ENCODE measurements at places on chromosomes 5 and 9.
A peak's percentile ranks its signal among the peaks of the same experiment; 100 is the strongest.

DNA sequence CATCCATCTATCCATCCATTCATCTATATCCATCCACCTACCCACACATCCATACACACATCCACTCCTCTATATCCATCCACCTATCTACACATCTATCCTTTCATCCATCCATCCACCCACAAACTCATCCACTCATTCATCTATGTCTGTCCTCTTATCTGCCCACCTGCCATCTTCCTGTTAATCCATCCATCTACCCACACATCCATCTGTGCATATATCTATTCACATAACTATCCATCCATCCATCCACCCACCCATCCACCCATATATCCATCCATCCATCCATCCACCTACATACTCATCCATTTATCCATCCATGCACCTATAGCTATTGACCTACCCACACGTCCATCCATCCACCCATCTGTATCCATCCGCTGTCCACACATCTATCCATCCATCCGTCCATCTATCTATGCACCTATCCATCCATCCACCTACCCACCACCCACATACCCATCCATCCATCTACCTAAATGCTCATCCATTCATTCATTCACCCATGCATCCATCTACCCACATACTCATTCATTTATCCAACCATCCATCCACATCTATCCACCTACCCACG is 182.1 kb upstream of the TBC1D2 start:
- H3K4me1 ChIP-seq: no peaks in the 10 kb centered on the region
- no peak for DNase-seq

DNA sequence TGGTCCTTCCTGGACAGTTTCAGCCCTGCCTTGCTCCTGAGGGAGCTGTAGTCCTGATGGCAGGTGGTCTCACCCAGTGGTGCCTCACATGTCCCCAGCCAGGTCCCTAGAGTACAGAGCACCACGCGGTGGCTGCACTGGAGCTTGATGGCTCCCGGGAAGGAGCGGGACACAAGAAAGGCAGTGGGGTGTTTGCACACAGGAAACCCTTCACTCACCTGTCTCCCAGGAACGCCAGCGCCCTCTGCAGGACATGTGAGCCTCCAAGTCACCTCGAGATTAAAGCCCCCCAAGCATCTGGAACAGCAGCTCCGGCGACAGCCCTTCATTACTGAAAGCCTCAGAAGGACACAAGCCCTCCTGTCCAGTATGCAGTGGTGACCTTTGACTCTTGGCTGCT is 19.9 kb upstream of the TMEM250 start:
- peaks cover 27% of the 10 kb centered on the region for H3K27me3 ChIP-seq
- H3K4me3 ChIP-seq: no peak overlapping the region
- no peak overlapping the region for H3K27ac ChIP-seq
- DNase-seq: peak; percentile 55
- no peaks in the 10 kb centered on the region for H3K36me3 ChIP-seq

DNA sequence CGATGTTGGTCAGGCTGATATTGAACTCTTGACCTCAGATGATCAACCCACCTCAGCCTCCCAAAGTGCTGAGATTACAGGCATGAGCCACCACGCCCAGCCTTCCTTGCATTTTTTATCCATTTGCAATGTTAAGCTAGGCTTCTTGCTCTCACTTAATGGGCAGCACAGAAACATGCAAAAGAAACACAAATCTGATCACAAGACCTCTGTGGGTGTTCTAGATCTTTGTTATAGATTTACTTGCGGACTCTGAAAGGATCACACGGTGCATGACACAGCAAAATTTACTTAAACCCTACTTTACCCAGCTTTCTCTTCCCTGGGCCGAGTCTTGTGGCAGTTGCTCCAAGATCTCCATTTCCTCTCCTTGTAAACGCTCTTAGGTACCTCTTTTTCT is 71.3 kb downstream of the PSAT1 start:
- H3K27me3 ChIP-seq: no peaks in the 10 kb centered on the region
- no peak overlapping the region for H3K27ac ChIP-seq
- no peak for DNase-seq
- H3K36me3 ChIP-seq: no peaks in the 10 kb centered on the region

GRCh38 chr9:110807956-110808598 is 139.5 kb downstream of the MUSK start:
- H3K4me1 ChIP-seq: no peaks in the 10 kb centered on the region
- no peaks in the 10 kb centered on the region for H3K36me3 ChIP-seq
- H3K27ac ChIP-seq: no peak overlapping the region
- H3K27me3 ChIP-seq: no peaks in the 10 kb centered on the region

- peaks cover 17% of the 10 kb centered on the region for H3K4me1 ChIP-seq
- DNase-seq: no peak
- H3K27ac ChIP-seq: no peak overlapping the region
- H3K27me3 ChIP-seq: no peaks in the 10 kb centered on the region
- no peaks in the 10 kb centered on the region for H3K36me3 ChIP-seq
Observed at GRCh38 chr5:14922456-14922855, 50.9 kb upstream of the ANKH start.

DNA sequence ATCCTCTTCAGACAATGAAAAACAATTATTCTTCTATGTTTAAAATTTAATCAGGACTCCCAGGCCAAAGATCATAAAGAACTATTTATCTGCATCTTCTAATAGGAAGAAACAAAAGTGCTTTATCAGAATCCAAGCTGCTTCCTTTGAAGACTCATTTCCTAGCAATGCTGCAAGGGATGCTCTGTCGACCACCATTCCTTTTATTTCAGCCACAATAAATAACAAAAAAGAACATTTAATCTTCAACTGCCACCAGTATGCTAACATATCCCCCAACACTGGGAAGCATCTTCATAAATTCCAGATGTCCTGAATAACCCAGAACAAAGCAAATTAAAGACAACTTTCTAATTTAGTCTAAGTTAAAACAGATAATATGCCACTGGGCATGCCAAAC is 68.7 kb downstream of the PKD2L2 start:
- no peaks in the 10 kb centered on the region for H3K27me3 ChIP-seq
- no peak overlapping the region for H3K4me3 ChIP-seq
- H3K36me3 ChIP-seq: peaks cover 65% of the 10 kb centered on the region
- H3K4me1 ChIP-seq: no peaks in the 10 kb centered on the region

GRCh38 chr5:148938522-148938882 is 112.1 kb downstream of the ADRB2 start:
- no peak for DNase-seq
- no peak overlapping the region for H3K27ac ChIP-seq
- no peaks in the 10 kb centered on the region for H3K4me1 ChIP-seq
- no peak overlapping the region for H3K4me3 ChIP-seq
- H3K36me3 ChIP-seq: no peaks in the 10 kb centered on the region

DNA sequence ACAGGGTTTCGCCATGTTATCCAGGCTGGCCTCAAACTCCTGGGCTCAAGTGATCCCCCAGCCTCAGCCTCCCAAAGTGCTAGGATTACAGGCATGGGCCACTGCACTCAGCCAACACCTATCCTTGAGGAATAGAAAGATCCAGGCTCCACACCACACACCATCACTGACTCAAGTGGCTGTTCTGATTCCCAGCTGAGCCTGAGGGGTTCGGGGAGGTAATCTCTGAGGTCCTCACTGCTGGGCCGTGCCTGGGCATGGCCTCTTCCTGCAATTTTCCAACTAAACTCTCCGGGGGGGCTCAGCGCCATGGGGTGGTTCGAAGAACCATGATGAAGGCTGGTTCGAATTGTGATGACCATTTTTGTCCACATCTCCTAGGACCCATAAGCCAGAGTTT is 31.0 kb upstream of the IL17B start:
- H3K4me3 ChIP-seq: no peak overlapping the region
- no peak for DNase-seq
- H3K27ac ChIP-seq: no peak overlapping the region
- H3K36me3 ChIP-seq: no peaks in the 10 kb centered on the region
- no peaks in the 10 kb centered on the region for H3K4me1 ChIP-seq
- H3K27me3 ChIP-seq: no peaks in the 10 kb centered on the region

- H3K4me3 ChIP-seq: no peak overlapping the region
- H3K27ac ChIP-seq: no peak overlapping the region
- DNase-seq: no peak
- no peaks in the 10 kb centered on the region for H3K36me3 ChIP-seq
- H3K4me1 ChIP-seq: no peaks in the 10 kb centered on the region
- H3K27me3 ChIP-seq: no peaks in the 10 kb centered on the region
Observed at GRCh38 chr5:159224471-159224870, 15.1 kb upstream of the RNF145 start.

- H3K4me3 ChIP-seq: no peak overlapping the region
- DNase-seq: no peak
- H3K4me1 ChIP-seq: no peaks in the 10 kb centered on the region
- H3K36me3 ChIP-seq: no peaks in the 10 kb centered on the region
- H3K27me3 ChIP-seq: no peaks in the 10 kb centered on the region
Observed at GRCh38 chr5:66742896-66743247, 146.7 kb downstream of the MAST4 start.

DNA sequence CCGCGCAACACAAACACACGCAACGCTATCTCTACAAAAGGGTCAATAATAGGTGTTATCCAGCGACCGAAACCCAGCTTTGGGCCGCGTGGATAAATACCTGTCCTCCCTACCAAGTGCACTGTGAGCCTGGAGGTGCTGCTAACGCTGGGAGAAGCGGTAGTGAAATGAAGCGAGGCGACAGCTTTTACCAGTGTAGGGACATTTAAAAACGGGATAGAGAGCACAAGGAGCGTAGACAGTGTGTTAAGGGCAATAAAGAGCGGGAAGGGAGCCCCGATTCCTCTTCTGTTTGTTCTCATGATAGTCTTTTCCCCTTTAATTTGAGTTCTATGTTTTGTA is 421 bp upstream of the DEPDC1B start:
- H3K4me3 ChIP-seq: peak overlapping the region; percentile 95
- H3K27ac ChIP-seq: no peak overlapping the region
- H3K27me3 ChIP-seq: no peaks in the 10 kb centered on the region
- DNase-seq: no peak

GRCh38 chr5:19978476-19978875 is 9.5 kb downstream of the CDH18 start:
- no peaks in the 10 kb centered on the region for H3K4me1 ChIP-seq
- H3K27me3 ChIP-seq: no peaks in the 10 kb centered on the region
- no peaks in the 10 kb centered on the region for H3K36me3 ChIP-seq
- DNase-seq: no peak
- H3K4me3 ChIP-seq: no peak overlapping the region
- H3K27ac ChIP-seq: no peak overlapping the region

DNA sequence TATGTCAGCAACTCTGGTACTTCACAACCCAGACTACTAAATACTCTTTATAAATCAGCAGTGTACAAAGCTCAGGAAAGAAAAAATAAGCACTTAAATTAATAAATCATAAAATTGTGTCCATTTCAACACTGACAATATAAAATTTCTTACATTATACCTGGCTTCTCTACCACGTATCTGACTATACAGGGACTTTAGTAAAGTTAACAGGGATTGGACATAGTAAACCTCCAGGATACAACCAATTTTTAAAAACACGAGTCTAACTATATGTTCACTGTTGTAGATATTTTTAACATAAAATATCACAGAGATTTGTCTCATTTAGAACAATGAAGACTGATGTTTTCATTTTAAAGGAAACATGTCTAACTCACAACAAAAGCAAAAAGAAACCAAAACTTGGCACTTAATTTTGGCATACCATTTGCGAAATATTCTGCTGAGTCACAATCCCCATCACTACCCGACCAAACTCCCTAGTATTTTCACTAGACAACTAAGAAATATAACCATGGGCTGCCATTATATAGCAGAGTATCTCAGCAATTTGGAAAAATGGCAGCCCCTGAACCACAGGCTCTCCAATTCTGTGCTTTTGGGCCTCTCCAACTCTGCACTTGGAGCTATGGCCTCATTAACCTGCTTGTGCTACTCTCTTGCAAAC is 14.4 kb downstream of the FAM169A start:
- no peak overlapping the region for H3K27ac ChIP-seq
- H3K27me3 ChIP-seq: no peaks in the 10 kb centered on the region
- no peak for DNase-seq
- H3K36me3 ChIP-seq: no peaks in the 10 kb centered on the region
- peak overlapping the region; percentile 8 for H3K4me3 ChIP-seq

DNA sequence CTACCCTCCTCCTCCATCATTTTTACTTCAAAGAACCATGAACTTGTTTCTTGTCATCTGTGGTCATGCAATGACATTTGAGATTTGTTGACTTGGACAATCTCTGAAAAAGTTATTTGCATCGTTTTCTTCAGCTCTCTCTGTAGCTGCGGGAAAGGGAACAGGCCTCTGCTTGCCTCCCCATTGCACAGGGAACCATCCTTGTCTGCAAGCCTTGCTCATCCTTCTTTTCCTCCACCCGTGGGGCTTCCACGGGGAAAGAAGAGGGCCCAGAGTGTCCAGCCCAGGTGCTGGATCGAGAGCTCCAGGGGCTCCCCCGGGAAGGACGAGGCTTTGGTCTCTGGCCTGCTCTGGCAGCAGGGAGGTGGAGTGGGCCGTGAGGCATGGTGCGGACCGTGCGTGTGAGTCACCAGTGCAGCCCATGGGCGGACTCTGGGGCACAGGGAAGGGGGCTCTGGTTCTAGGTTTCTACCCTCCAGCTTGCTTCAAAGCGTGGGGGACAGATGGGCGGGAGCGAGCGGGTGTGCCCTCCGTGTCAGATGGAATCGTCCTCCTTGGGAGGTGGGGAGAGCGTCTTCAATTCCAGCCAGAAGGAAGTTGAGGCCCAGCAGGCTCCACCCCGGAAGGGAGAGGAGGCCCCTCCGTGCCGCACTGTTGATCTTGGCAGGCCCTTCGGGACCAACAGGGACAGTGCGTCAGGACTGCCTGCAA is 6.0 kb upstream of the IRX4 start:
- H3K27ac ChIP-seq: no peak overlapping the region
- no peaks in the 10 kb centered on the region for H3K4me1 ChIP-seq
- no peak for DNase-seq
- peaks cover 26% of the 10 kb centered on the region for H3K27me3 ChIP-seq

DNA sequence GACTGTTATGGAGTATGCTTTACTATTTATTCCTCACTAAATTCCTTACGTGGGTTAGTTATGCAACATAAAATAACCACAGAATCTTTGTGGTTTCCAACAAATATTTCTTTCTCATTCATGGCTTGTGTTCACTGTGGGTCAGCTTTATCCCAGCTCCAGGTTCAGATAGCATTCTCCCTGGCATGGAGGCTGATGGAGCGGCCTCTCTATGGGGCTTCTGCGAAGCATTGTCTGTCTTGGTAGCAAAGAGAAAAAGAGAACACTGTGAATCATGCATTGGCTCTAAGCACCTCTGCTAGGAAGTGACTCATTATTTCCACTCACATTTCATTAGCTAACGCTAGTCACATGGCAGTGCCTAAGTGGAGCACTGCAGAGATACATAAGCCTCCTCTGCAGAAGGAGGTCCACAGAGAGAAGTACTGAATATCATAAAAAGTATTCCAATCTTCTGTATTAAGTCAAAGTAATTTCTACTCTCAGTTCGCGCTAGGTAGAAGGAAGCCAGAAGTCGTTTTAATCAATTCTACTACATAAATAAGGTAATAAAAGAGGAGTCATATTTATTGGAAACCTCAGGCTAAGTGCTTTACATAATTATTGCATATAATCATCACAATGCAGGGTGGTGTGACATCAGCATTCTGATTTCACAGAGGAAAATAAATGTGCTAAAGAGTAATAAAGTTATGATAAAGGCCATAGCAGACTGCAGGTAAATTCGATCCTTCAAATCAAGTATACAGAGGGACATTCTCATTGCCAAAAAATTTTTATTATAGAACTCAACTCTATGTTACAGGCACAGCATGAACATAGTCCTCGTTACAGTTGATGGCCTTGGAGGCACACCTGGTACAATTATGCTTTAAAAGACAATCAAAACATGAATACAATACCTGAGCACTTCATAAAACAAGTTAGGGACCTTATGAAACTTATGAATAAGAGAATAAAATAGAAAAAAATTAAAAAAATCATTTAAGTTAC is 531.1 kb downstream of the CETN3 start:
- no peak overlapping the region for H3K27ac ChIP-seq
- DNase-seq: no peak
- no peak overlapping the region for H3K4me3 ChIP-seq
- no peaks in the 10 kb centered on the region for H3K36me3 ChIP-seq
- no peaks in the 10 kb centered on the region for H3K27me3 ChIP-seq
- H3K4me1 ChIP-seq: no peaks in the 10 kb centered on the region

Data from CD4-positive, alpha-beta T cell (primary cell).